Skin of body (tissue), 3 donors: ENCODE measurements at places on chromosomes 6 and 20. TPM values are rescaled to one million over a fixed set of nuclear protein-coding genes. Genes with fewer than 3 reads are reported as not detected.

DNA sequence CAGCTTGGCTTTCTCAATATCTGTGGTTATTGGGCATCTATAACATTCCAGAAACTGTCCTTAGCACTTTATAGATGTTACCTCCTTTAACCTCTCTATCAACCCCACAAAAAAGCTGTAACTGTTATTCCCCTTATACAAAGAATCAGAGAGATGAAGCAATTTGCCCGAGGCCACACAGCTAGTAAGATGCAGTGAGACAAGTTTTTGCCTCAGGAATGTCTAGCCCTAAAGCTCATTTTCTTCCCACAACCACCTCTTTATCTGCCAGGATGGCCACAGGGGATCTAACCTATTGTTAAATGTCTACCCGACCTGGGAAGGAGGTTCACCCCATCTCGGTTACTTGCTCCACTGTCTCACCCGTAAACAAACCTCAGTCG is 31.9 kb upstream of the TCP11 start:
- DNase-seq, result no peak

DNA sequence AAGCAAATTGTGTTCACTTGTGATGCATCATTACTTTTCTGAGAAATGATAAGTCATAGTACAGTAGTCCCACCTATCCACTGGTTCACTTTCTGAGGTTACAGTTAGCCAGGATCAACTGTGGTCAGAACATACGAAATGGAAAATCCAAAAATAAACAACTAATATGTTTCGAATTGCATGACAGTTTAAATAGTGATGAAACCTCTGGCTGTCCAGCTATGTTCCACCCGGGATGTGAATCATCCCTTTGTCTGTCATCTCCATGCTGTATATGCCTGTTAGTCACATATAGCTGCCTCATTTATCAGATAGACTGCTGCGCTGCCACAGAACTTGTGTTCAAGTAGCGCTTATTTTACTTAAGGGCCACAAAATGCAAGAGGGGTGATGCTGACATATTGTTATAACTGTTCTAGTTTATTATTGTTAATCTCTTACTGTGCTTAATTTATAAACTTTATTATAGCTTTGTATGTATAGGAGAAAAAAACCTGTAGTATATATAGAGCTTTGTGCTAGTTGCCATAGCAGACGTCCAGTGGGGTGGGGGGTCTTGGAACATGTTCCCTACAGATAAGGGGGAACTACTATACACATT is 29.2 kb downstream of the AFDN start:
- DNase-seq, result no peak

DNA sequence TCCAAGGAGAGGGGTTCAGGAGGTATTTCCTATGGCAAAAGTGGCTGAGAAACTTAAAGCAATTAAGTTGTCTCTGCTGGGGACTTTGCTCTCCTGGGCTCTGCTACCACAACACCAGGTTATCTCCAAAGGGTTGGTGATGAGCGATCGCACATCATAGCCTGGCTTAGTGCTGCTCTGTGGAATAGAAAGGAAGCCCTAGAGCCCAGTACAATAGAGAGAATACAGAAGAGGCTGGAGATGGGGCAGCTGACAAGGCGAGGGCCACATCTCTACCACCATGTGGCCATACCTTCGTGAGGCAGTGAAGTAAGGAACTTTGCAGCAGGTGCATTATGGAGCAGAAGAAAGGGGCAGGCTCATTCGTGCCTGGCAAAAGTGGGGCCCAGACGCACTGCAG is 8.6 kb upstream of the TMC2 start:
- DNase-seq, result no peak

- DNase-seq, result no peak
Observed at GRCh38 chr6:4802312-4802935, 26.2 kb downstream of the CDYL start.

GRCh38 chr6:25223490-25223991 is 55.6 kb upstream of the CARMIL1 start:
- DNase-seq, result peak; percentile 40

DNA sequence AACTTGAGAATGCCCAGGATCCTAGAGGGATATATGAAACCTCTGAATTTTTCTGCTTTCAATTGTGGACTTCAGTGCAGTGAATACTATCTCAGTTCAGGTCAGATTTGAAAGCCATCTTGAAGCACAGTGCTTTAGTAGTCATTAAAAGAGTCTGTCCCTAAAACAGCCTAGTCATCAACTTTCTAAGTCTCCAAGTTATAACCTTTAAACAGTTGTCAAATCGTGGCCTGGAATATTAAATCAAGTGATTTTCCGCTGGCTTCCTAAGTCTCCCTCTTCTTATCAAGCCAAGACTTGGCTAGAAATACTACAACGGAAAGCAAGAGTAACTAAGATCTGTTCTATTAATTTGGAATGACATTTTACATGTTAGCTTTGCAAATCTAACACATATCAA is 45.8 kb downstream of the SCML4 start:
- DNase-seq, result no peak

- DNase-seq, result no peak
Observed at GRCh38 chr6:89952686-89953085, 58.4 kb downstream of the GJA10 start.

- no peak for DNase-seq
Observed at GRCh38 chr20:38002422-38002821, 30.8 kb downstream of the TTI1 start.

- DNase-seq, result no peak
Observed at GRCh38 chr6:155847711-155848110, 392.1 kb upstream of the NOX3 start.

GRCh38 chr6:136525586-136526195 is 24.5 kb downstream of the MAP7 start:
- no peak for DNase-seq

- DNase-seq, result peak; percentile 86
Observed at GRCh38 chr6:159249752-159250151, 80.6 kb downstream of the FNDC1 start.

DNA sequence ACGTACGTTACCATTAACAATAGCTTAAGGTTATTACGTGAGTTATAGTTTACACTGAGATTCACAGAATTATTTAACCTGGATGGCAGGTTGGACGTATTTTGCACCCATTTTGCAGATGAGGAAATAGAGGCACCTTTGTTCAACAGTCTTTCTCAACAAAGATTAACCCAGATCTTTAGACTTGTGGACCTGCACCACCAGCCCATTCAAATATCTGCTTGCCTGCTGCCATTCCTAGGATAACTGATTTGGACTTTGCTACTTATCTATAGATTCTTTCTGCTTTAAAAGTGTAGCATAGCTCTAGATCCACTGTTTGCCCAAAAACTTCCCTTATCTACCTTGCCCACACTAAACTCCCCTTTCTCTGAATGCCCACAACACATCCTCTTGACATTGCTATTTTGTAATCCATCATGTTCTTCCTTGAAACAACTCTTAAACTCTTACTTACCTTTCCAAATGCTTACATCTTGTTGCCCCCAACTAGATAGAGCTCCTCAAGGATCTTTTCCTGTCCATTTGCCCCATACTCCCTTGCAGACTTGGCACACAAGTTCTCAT is 56.4 kb upstream of the TNFAIP3 start:
- no peak for DNase-seq

GRCh38 chr6:38078671-38079070 is 259.1 kb downstream of the ZFAND3 start:
- no peak for DNase-seq

DNA sequence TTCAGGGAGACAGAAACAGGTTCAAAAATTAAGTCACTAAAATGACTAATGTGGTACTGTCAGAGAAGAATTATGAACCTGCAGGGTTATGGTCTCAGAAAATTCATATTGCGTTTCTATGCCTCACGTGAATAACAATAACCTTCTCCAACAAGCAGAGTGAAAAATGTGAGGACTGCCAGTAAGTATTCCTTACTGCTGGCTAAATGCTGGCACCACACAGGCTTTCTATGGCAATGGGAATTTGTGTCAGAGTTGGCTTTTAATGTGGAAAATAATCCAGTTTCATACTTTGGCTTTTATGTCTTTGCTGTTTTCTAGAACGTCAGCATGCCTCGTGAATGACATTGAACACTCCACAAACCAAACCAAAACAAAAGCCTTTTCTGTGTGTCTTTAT is 656.0 kb downstream of the KIF16B start:
- DNase-seq, result no peak

DNA sequence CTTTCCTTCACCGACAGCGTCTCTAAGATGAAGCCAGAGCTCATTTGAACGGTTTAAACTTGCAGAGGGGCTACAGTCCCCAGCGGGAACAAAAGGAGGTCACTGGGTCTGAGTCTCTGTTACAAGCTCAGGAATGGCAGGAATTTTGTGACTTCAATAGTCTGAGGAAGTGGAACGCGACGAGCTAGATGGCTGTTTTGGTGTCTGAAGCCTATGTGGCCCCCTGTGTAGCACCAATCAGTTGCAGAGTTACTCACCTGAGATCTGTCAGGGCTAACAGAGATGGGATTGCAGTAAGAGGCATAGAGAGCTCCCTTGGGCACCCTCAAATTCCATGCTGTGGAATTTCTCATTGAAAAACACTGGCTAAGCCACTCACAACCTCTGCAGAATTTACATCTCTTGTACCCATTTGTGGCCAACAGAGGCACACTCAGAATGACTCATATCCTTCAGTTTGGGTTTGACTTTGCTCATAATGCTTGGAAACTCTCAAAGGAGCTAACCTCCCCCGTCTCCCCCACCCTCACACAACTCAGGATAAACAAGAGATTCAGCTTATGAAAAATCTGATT is 7.1 kb upstream of the TCP11 start:
- DNase-seq, result no peak

DNA sequence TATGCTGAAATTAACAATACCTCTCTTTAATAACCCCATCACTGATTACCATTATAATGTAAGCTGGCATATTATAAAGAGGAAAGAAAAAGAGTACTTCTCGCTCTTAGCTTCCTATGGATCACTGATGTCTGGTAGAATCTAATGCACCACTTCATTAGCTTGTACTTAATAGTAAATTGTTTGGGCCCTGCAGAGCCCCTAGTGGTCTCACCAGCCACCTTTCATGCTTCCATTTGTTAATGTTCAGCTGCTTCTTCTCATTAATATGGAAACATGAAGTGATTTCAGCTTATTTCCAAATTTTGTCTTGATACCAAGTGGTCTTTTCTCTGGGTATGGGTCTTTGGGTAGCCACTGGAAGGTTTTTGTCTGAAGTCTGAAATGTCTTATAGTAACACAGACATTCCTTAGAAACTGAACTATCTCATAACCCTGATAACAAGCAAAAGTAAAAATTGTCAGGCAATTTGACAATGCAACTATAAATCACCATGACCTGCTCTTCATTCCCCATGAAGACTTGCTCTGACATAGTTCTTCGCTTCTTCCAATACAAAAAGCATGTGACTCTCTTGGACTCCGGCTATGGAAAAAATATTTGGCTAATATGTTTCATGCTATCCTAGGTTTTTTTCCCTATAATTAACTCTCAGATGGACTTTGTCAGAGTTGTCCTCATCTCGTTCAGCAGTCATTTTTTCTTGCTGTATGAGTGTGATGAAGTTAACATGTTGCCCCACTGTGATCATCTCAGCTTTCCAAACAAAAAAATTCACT is 395.8 kb upstream of the MARCKS start:
- no peak for DNase-seq

DNA sequence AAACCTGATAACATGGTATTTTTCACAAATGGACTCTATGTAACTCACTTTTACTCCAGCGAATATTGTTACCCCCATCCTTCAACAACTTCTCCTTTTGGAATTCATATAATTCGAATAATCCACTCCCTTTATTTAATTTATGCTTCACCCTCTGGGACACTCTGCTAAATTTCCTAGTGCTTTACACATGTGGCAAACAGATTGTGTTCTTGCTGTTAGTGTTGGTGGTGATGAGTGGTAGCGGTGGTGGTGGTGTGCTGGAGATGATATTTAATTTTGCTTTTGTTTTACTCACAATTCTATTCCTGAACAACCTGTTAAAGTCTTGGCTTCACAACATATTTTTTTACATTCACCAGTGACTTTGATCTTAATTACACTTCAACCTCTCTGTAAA is 32.8 kb downstream of the HTR1B start:
- DNase-seq, result peak; percentile 62

DNA sequence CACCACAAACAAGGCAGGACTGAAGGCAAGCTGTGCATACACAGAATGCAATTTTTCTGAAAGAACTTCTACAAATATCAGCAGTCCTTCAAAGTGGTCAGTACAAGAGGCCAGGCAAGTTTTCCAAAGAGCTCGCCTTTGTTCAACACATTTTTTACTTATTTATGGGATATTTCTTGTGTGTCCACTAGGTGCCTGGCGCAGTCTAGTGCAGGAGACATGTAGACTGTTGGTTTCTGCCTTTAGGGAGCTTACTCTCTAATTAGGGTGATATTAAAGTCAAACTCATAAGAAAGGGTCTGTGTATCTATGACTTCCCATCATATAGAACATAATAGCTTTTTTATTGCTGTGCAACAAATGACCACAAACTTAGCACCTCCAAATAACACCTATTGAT is 21.2 kb upstream of the VEGFA start:
- no peak for DNase-seq

- DNase-seq, result no peak
Observed at GRCh38 chr20:60306551-60306950, 348.3 kb downstream of the CDH26 start.

DNA sequence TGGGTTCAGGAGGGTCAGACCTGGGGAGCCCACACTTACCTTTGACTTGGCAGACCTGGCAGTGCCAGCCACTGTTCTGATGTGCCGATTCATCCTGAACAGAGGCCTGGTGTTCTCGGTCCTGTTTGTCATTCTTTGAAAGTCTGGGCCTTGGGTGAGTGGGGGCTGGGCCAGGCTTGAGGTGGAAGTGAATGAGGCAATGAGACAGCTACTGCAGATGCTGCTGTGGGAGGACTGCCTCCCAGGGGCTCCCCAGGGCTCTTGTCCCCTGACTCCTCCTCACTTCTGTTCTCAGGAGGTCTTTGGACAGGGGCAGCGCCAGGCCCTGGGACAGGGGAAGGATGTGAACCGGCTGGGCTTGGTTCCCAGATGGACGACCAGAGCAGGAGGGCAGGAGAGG is 5.6 kb upstream of the TREML4 start:
- no peak for DNase-seq

GRCh38 chr6:27795697-27796494 is 116.3 kb downstream of the OR2B2 start:
- DNase-seq, result peak; percentile 92

DNA sequence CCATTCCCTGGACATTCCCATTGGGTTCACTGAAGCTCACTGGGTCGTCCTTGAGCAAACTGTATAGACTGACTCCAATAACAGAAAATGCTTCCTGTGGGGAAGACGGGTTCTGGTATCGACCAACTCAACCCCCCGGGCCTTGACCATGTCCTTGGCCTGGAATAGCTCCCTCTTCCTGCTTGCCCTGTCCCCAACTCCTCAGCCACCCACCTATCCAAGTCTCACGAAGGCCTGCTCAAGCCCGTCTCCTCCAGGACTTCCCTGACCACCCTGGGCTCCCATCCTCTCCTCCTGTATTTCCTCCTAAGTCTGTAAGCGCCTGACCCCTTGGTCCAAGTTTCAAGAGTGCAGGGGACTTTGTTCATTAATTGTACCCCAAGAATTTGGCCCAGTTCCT is 2.8 kb upstream of the HMGA1 start:
- no peak for DNase-seq

KCNQ5 gene
- 0.39 TPM for total RNA-seq

NCOA5 gene
- 10.8 TPM for total RNA-seq

NRSN2 gene
- 7.0 TPM for total RNA-seq

BPIFB2 gene
- total RNA-seq, result not detected

UCKL1 gene
- 23.0 TPM for total RNA-seq

FOXF2 gene
- total RNA-seq, result 0.59 TPM

TRAM2 gene
- total RNA-seq, result 16.8 TPM

SPTLC3 gene
- total RNA-seq, result 32.3 TPM

CD93 gene
- 53.8 TPM for total RNA-seq

THBS2 gene
- total RNA-seq, result 393 TPM

COL19A1 gene
- total RNA-seq, result 2.3 TPM

SMPDL3A gene
- total RNA-seq, result 20.7 TPM
